Right renal pelvis (tissue), 4 donors: ENCODE measurements at places on chromosomes 13 and 19.

DNA sequence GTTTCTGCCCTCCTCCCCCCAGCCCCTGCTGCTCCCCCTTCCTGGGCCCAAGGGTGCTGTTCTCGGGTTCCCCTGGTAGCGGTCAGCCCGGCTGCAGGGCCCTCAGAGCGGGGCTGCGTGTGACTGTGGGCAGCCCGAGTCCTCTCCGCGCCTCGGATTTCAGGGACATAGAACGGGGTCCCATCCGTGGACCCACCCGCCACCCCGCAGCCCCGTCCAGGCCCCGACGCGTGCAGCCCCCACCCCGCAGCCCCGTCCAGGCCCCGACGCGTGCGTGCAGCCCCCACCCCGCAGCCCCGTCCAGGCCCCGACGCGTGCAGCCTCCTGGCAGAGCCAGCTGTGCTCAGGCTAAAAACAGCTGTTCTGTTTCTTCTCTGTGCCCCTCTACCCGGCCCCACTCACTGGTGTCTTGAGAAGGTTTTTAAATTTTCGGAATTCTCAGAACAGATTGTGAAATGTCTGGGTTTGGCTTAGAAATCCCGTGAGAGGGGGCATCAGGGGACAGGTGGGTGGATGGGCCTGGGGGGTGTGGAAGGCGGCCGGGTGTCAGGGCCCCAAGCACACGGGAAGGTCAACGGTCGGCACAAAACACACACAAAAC, 5.5 kb upstream of the PRTN3 start:
- no peak for DNase-seq

- no peak for DNase-seq
Measured at GRCh38 chr13:62747152-62747551, 1331.5 kb upstream of the PCDH20 start.

DNA sequence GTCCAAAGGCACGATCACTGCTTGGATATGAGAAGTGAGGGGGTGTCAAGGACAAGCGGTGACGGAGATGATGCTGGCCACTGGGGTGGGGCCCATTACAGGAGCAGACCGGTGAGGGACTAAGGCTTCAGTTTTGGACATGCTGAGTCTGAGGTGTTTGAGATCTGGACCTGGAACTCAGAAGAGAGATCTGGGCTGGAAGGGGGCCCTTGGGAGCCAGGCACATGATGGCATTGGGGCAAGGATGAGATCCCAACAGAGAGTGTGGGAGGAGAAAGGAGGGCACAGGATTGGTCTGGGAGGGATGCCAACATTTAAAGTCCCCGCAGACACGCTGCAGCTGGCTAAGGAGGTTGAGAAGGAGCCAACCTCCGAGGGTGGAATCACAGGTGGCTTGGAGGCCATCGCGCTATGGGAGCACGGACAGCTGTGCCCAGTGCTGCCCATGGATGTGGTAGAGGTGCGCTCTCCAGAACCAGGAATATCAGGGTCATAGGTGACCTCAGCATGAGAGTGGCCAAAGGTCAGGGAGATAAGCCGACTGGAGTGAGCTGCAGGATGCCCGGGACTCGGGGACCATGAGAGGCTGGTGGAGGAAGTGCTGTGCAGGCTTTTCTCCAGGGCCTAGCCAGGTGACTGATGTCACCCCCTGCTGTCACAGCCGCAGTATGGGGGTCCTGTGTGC, 21.8 kb downstream of the DHRS12 start:
- DNase-seq: no peak

GRCh38 chr19:35554076-35554475, 8.7 kb downstream of the TMEM147 start:
- DNase-seq: no peak

GRCh38 chr13:107712145-107712860, 503.0 kb downstream of the LIG4 start:
- DNase-seq: no peak

DNA sequence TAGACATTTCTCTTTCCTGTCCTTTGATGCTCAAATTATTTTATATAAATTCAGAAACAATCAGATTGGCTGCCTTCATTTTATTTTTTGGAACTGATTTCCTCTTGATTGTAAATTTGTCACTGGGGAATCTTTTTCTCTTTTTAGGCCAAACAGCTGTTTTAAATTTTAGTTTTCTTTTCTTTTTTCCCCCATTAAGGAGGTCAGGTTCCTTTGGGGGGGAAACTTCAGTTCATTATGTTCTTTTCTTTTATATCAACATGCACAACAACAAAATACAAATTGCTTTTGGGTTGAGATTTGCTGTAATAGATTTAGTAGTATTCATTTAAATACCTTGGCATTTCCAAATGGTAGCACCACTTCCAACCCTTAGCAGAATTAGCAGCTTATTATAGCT, 264.8 kb upstream of the SPRY2 start:
- DNase-seq: no peak

GRCh38 chr19:41694831-41695635, 7.0 kb upstream of the CEACAM7 start:
- no peak for DNase-seq

- DNase-seq: no peak
Measured at GRCh38 chr19:3249408-3249807, 24.9 kb downstream of the CELF5 start.

DNA sequence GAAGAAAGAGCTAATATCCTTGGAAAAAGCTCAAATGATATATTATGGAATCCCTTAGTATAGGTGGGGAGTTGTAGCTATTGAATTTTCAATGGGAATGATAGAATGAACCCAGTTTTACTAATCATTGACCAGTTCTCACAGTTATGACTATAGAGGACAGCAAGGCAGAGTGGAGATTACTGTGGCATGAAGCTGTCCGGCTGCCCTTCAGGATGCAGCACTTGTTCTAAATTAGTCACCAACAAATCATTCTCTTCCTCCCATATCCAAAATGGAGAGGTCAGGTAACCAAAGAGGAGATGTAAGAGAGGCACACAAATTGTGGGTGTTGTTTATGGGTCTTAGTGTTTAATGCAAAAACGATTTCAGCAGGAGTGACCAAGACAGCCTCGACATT, 1490.0 kb upstream of the MIR17HG start:
- DNase-seq: no peak

GRCh38 chr13:108508263-108508662, 121.1 kb upstream of the MYO16 start:
- no peak for DNase-seq

DNA sequence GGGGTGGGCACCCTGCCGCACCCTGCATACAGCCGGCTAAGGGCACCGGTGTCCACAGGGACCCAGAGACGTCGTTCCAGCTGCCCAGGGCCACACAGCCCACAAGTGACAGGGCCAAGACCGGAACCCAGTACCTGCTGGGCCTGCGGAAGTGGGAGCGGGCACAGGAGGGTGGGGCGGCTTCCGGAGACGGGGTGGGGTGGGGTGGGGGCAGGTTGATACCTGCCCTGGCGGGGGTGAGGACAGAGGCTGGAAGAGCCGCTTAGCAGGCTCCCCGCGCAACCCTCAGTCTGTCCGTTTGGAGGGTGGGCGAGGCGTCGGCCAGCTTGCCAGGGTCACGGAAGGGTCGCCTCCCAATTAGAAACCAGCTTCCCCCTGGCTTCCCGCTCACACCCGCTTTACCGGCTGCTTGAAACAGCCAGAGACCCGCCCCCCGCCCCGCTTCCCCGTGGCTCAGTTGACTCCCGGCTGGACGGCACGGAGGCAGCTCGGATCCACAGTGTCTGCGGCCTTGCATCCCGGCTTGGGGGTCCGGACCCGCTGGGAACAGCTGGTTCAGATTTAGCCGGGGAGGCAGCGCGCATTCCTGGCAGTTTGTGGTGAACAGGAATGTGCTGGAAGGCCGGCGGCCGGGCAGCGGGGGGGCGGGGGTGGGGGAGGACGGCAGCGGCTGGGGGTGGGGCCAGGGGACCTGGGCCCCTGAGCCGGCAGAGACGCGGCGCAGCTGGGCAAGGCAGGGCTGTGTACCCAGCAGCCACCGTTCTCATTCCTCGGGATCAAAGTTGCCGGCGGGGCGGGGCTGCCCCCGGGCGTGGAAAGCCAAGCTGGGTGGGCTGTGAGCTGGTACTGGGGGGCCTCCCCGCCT, 1.9 kb downstream of the CNN2 start:
- DNase-seq: peak; percentile 71

DNA sequence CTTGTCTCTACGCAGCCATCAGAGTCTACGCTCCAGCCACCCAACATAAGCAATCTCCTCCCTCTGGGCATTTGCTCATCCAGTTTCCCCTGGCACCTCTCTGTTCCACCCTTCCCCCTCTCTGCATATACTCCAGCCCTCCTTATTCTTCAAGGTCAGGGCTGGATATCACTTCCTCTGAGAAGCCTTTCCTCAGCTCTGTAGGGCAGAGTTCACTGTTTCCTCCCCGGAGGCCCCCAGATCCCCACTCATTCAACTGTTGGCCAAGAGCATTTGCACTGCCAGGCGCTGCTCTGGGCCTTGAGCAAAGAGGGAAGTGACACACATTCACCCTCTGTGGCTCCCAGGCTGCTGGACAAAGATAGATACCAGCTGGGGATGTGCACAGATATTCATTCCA, 3.3 kb downstream of the FCGRT start:
- DNase-seq: no peak

- no peak for DNase-seq
Measured at GRCh38 chr13:52845334-52845761, 3.1 kb downstream of the PCDH8 start.

DNA sequence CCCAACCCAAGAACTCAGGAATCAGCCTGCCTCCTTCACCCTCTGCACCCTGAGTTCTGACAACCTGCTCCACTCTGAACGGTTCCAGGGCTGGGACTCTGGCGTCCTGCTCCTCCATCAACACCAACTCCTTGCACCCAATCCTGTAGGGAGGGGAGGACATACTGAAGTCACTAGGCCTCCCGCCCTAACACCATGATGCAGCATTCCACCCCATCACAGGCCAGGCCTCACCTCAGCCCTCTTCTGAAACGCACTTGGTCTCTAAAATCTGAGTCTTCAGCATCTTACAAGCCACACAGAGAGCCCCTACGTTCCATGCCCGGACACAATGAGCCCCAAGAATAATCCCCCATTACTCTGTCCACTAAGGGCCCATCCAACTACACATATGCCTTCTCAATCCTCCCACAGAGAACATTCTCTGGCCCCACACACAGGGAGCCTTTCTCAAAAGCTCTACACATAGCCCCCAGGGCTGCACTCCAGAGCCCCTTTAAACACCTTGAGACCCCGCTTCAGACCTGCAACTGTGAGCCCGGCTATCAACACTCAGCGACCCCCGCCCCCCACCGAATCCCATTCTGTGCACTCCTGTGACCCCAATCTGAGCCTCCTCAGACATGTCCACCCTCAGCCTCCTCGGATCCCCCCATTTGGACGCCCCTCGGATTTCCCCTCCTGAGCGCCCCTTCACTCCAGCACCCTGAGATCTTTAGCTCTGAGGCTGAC, 567 bp downstream of the ALKBH6 start:
- DNase-seq: no peak

GRCh38 chr13:97629601-97630272, 195.8 kb downstream of the RAP2A start:
- DNase-seq: no peak

DNA sequence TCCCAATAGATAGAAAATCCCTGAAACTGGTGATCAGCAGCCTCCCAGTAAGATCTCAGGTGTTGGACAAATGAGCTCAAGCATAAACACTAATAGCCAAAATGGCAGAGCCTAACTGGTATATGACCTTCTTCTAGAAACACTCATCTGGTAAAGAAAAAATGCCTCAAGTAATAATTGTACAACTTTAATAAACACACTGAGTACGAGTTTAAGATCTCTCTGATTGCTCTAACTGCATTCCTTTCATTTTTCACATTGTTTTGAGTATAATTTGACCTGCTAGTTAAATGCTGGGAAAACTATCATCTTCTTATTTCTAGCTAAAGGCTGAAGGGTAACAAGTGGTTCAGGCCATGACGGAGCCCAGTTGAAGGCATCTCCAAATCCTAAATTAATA, 2009.5 kb upstream of the PCDH20 start:
- no peak for DNase-seq

- DNase-seq: no peak
Measured at GRCh38 chr13:58706421-58706820, 1074.9 kb downstream of the PCDH17 start.

GRCh38 chr13:40429706-40430545, 236.5 kb downstream of the FOXO1 start:
- no peak for DNase-seq

- DNase-seq: no peak
Measured at GRCh38 chr13:105442949-105443699, 1092.3 kb downstream of the EFNB2 start.

DNA sequence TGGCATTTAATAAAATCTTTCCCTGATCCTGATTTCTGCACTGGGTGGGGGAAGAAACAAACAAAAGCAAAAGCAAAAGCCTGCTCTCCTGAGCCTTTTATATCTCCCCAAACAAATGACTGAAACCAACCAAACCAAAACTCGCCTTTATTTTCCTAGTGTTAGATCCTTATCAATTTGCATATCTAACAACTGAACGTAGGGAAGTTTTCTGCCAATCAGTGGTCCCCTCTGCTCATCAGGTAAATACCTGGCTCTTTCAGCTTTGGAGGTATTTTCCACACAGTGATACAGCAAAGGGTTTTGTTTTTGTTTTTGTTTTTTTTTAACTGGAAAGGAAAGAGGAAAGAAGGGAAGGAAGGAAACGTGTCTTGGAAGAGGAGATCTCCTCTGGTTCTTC, 3.3 kb downstream of the AMER2 start:
- DNase-seq: no peak

GRCh38 chr13:112896736-112897602, 72.0 kb upstream of the MCF2L start:
- no peak for DNase-seq

GRCh38 chr19:6439743-6440142, 6.2 kb upstream of the SLC25A41 start:
- no peak for DNase-seq
